IPS DF 19.7 (cell line): ENCODE measurements at places on chromosomes 6 and 20.
A peak's percentile ranks its signal among the peaks of the same experiment; 100 is the strongest.

DNA sequence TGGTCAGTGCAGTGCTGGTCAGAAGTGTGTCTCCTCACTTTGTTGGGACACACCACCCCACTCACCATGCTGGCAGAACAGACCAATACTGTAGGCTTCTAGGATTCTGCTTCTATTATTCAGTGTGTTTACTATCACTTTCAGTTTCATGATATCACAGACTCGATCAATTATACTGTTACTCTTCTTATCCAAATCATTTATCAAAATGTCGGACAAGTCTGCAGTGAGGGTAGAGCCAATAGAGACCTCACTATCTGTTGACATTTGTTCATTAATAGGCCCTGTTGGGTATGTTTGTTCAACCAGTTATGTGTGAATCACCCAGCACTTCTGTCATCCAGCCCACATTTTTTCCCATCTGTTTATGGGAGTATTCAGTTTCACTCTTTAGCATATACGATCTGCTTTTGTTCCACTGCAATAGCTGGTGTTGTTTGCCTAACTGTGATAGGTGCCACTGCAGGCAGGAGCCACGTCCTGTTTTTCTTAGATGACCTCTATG lies 140.1 kb downstream of the NRN1 start:
- DNase-seq, result no peak

DNA sequence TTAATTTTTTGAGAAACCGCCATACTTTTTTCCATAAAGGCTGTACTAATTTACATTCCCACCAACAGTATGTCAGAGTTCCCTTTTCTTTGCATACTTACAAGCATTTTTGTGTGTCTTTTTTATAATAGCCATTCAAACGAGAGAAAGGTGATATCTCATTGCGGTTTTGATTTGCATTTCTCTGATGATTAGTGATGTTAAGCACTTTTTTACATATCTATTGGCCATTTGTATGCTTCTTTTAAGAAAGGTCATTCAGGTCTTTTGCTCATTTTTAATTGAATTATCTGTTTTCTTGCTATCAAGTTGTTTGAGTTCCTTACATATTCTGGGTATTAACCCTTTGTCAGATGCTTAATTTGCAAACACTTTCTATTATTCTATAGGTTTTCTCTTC lies 176.1 kb upstream of the UFL1 start:
- no peak for DNase-seq

GRCh38 chr20:33091693-33092092 lies 12.2 kb downstream of the BPIFB4 start:
- DNase-seq, result no peak

DNA sequence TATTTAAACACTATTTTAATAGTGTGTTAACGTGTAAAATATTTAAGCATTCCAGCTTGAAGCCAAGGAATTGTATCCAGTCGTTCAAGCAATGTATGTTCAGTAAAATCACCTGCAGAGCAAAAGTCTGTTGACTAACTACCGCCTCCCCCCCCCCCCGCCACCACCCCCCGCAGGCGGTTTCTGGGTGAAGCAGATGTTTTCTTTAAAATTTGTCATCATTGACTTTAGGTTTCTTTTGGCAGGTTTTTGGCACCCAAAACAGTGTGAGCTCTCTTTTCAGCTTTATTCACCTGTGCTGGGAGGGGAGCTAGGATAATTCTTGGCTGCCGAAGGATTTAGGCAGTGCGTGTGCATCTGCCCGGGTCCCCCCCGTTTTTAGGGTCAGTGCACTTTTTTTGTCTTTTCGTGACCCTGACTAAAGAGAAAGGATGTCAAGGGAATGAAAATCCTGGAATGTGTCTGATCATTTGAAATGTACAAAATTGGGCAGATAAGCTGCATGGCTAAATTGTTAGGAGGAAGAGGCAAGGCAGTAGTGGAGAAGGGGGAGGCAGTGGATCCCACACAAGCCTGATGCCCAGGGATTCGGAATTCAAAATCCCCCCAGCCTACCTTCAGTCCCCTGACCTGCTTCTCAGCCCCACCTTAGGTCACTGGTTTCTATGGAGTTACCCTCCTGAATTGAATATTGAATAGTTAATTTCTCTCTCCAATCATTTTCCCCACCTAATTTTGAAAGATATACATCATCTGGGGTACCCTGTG lies 1.1 kb downstream of the EDN1 start:
- DNase-seq, result no peak

DNA sequence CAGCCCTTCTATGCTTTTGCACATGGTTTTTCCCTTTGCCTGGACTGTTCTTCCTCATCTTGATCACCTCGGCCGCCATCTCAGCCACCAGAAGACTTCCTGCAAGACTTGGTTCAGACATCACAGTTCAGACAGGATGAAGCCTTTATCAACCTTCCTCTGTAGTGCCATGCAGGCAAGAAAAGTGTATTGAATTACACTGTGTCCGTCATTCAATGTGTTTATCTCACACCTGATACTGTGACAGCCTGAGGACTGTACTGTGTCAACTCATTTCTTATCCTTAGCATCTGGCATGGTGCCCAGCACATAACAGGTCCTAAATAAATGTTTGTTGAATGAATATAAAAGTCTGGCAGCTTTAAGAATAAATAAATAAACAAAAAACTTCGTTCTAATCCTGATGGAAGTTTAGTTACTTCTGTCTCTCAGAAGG lies 133.3 kb upstream of the MAN1A1 start:
- DNase-seq, result no peak

- no peak for DNase-seq
Observed at GRCh38 chr6:121064345-121064744, 269.9 kb downstream of the TBC1D32 start.

GRCh38 chr6:117169781-117170281 lies 95.5 kb upstream of the VGLL2 start:
- DNase-seq, result no peak

DNA sequence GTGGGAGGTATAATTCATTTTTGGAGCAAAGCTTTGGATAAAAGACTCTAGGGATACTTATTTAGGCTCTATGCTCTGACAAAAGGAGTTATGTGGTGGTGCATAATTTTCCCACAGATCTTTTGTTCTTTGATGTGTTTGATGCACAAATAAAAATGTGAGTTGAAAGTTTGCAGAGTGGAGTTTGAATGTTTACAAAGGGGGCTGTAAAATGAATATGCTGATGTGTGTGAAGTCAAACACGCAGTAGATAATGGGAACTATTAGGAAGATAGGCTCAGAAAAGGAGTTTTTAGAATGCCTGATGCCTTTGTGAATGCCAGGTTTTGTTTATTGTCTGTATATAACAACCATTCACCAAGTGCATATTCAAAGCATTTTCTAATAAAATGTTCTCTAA lies 545.0 kb upstream of the EPHA7 start:
- DNase-seq, result no peak

- DNase-seq, result no peak
Observed at GRCh38 chr6:3345836-3346235, 87.1 kb downstream of the PSMG4 start.

GRCh38 chr6:85775883-85776282 lies 133.2 kb upstream of the SYNCRIP start:
- no peak for DNase-seq

- no peak for DNase-seq
Observed at GRCh38 chr20:51480507-51481270, 61.8 kb downstream of the NFATC2 start.

DNA sequence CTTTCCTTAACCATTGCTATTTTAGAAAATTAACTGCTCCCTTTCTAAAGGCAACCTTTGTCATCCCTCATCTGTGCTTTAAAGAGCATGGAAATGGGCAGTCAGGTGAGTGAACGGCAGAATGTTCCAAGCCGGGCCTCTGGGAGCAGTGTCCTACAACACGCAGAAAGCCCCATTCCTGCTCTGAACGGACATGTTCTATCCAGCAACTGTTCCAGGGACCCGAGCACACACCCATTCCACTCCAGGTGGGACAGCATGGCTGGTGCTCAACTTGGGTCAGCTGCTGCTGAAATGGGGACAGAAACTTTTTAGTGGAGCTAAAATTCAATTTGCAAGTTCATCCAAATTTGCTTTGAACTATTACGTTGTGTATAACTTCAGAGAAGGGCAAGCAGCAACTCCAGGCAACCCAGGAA lies 26.7 kb downstream of the DIDO1 start:
- no peak for DNase-seq

DNA sequence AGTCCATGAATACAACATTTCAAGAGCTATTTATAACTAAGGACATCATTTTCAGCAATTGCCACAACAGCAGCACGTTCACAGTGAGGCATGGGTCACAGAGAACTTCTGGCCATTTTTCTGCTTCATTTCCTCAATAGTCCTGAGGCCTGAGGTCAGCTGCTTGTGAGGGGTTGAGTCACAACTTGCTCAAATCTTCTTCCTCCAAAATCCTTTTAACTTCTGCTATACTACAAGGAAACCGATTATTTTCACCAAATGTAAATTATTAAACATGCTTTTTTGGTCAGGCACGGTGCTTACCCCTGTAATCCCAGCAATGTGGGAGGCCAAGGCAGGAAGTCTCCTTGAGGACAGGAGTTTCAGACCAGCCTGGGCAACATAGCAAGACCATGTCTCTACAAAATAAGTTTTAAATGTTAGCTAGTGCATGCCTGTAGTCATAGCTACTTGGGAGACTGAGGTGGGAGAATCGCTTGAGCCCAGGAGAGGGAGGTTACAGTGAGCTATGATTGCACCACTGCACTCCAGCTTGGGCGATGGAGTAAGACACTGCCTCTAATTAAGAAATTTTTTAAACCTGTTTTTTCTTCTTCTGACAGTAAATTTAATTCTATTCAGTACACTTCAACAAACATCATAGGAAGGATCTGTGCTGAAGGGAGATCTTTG lies 11.1 kb upstream of the SLC16A10 start:
- DNase-seq, result no peak

DNA sequence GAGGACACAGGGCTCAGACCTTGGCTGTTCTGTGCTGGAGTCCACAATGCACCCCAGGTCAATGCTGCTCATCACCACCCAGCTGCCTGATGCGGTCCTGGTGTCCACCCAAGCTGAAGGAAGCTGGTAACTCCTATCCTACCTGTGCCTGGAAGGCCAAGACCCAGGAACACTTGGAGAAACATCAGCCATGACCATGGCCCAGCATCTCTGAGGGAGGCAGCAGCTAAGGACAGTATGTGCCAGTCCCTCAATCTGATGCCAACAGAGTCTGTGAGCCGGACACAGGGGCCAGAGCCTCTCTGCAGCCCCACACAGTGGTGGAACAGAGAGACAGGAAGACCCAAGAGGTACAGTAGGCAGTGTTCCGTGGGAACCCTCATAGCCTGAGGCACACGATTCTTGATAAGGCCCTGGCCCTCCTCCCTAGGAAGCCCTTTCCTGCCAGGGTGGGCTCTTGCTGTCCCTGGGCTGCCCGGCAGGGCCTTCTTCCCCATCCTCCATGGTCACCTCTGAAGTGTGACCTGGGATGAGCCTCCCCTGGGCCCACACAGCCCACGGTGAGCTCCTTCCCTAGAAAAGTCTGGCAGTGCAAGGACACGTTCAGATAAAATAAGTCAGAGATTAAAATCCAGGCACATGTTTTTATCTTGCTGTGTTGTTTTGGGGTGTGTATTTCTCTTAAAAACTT lies 170.7 kb downstream of the THBS2 start:
- no peak for DNase-seq

GRCh38 chr6:107489636-107490565 lies at the start of gene SOBP:
TSS of gene SOBP (plus strand) at chr6:107490117. CDS start at chr6:107490617, 500 bp downstream.
- DNase-seq, result no peak

DNA sequence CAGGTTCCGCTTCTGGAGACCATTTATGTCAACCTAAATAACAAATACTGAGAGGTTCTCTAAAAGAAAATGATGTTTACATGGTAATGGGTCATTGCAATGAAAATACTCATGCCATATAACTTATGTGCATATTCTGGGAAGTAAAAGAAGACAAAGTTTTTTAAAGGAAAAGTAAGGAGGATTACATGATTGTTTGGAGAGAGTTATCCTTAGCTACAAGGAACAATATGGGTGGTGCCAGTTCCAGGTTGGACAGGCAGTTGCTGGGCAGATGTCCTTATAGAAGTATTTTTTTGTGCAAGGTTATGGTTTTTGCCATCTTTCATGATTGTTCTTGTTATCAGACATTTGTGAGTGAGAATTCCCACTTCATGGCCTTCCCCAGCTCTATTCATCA lies 52.5 kb downstream of the MRAP2 start:
- DNase-seq, result no peak

GRCh38 chr6:161618831-161619454 lies 345.1 kb upstream of the AGPAT4 start:
- DNase-seq, result peak; percentile 54

GRCh38 chr20:48843057-48843806 lies 15.4 kb upstream of the PREX1 start:
- DNase-seq, result no peak

GRCh38 chr20:1526310-1526709 lies 31.2 kb downstream of the SIRPD start:
- no peak for DNase-seq

GRCh38 chr6:109840796-109841195 lies 137.3 kb upstream of the GPR6 start:
- no peak for DNase-seq

DNA sequence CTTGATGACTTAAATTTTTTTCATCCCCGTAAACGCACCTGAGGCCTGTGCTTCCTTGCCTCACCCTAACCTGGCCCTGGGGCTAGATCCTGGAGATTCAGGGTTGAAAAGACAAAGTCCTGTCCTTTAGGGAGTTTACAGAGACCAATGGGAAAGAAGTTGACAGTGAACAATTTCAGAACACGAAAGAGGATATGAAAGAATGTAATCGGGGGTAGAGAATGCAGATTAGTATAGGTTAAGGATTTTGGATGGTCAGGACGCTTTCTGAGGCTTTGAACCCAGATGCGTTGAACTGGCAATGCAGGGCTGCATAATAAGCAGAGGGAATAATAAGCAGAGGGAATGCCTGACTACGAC lies 1.7 kb upstream of the FBXO5 start:
- no peak for DNase-seq
